ENCODE measurements at places on chromosomes 12 and 14.

DNA sequence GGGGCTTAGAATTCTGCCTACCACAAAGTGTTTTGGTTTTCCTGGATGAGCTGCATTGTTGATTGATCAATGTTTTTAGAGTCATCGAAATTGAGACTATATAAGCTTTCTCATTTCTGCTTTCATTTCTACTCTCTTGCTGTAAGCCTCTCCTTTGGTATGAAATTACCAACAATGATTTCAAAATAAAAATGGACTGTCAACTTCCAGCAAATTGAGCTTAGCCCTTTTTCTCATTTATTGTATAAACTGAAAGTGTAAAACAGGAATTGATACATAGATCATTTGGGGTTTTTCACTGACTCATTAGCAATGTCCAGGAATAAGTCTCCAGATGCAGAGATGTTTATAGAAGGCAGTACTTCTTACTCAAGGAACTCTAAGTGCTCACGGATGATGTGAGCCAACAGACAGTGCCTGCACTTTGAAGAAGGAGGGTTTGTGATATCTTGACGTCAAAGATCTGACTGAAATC is 20.0 kb upstream of the PCNX1 start:
- DNase-seq, result no peak

GRCh38 chr12:7190268-7191055 is 976 bp downstream of the PEX5 start:
- DNase-seq, result no peak

GRCh38 chr14:101791919-101792572 is 30.5 kb downstream of the PPP2R5C start:
- DNase-seq, result no peak

DNA sequence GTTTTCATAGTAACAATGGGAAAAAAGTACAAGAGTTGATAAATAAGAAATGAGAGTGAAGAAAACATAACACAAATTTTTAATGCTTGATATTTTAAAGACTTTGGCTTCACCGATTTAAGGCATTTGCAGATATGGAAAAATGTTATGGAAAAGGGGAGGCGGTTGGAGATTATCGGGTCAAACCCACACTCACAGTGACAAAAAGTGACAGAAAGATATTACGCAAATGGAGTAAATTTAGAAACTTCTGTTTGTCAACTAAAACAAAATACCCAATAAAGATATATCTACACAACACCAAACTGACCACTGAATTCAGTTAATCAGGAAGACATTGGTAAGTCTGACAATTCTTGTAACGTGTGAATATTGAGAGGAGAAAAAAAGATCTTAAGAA is 2.5 kb downstream of the PPP1R12A start:
- DNase-seq, result no peak

DNA sequence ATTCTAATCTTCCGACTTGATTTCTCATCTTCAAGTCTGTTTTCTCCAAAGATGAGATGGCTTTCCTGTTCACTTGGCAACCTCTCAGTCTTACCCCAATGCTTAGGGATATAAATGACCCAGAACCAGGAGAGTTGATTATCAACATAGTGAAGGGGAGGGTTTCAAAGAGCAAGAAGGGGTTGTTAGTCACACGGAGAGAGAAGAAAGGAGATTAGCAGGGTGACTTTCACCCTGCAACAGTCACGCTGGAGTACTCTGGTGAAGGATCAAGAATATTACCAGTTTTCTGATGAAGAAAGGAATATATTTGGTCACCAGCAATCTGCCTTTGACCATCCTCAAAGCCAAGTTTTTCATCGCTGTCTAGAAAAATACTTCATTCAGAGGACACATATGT is at the start of gene TMEM52B:
TSS of gene TMEM52B (plus strand) at position 212 of the 400 bp plus-strand sequence. CDS start 543 bp downstream, outside the sequence.
- no peak for DNase-seq

GRCh38 chr12:104050436-104050835 is 449 bp upstream of the GLT8D2 start:
- DNase-seq, result no peak

GRCh38 chr14:79281244-79282152 is 929.8 kb downstream of the DIO2 start:
- no peak for DNase-seq

- no peak for DNase-seq
Observed at GRCh38 chr12:73599268-73599667, 938.4 kb upstream of the ATXN7L3B start.

GRCh38 chr12:25718081-25718731 is 165.1 kb upstream of the LMNTD1 start:
- no peak for DNase-seq

DNA sequence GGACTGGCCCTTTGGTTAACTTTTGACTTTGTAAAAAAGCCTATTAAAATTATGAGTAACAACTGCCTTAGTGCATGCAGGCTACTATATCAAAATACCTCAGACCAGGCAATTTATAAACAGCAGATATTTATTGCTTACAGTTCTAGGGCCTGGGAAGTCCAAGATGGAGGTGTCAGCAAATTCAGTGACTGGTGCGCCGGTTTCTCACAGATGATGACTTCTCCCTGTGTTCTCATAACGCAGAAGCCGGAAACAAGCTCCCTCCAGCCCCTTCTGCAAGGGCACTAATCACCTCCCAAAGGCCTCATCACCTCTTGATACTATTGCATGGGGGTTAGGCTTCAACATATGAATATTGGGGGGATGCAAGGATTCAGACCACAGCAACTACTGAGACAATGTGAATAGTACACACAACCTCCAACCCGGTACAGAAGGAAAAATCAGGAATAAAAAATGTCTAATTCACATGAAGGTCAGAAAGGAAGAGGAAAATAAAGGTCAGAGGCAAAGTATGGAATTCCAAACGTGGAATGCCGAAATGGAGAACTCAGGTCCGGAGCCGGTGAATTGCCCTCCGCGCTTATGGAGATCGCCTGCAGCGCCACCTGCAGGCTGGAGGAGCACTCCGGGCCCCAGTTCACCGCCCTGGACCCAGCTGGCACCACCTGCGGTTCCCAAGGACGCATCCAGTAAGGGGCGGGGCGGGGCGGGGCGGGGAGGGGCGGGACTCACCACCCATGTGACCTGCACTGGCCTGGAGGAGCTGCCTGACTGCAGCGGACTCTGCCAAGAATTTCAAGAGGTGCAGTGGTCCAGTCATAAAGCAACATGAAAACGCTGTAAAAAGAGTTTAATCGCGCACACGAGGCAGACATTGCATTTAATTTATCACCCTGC is 203.4 kb downstream of the KIF26A start:
- DNase-seq, result no peak

DNA sequence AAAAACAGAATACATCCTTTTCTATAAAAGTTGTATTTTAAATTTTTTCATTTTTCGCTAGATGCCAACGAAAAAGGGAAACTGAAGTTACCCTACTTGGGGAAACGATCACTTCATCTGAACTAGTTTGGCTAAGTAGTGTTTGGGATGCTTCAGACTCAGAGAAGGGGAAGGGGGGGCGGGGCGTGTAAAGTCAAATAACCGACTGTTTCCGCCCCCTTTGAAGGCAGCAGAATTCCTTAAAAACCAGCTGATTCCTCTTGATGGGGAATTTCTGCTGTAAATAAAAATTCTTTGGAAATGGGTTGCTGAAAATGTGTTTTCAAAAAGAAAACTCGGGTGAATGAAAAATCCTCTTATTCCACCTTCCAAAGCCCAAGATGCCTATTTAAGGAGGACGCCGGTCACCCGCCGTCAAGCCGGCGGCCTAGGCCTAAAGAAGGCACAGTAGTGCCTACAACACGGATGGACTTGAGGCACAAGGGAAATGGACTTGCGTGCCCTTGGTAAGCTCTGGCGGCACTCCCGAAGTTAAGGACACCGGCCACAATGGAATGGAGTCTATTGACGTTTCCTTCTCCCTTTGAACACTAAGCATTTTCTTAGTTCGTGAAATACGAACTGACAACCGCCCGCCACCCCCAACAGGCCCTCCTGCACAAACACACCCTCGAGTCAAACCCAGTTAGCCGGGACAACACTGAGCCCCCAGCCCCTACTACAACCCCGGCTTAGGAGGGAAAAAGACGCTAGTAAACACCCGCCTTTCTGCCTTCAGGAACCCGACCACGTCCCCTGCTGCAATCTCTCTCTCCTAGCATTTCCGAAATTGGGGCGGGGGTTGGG is 1.9 kb downstream of the ATXN2 start:
- DNase-seq, result no peak

DNA sequence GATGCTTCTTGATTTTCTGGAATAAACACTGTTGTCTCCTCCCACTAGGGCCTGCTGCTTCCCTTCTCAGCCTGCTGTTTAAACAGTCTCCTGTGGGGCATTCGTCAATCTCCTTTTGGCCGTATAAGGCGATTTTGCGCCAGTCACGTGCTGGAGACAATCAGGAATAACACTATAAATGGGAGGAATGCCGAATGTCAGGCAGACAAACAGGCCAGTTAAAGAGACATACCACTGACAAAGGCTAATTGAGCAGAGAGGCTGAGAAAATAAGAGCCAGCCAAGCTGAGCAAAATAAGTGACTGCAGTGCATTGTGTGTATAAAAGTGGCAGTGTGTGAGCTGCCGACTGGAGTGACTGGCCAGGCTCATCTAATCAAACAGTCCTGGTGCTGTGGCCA is 23.3 kb downstream of the DMAC2L start:
- no peak for DNase-seq

- no peak for DNase-seq
Observed at GRCh38 chr12:5587711-5588121, 155.8 kb downstream of the NTF3 start.

GRCh38 chr12:52082026-52082668 is 2.6 kb downstream of the SMIM41 start:
- DNase-seq, result no peak

DNA sequence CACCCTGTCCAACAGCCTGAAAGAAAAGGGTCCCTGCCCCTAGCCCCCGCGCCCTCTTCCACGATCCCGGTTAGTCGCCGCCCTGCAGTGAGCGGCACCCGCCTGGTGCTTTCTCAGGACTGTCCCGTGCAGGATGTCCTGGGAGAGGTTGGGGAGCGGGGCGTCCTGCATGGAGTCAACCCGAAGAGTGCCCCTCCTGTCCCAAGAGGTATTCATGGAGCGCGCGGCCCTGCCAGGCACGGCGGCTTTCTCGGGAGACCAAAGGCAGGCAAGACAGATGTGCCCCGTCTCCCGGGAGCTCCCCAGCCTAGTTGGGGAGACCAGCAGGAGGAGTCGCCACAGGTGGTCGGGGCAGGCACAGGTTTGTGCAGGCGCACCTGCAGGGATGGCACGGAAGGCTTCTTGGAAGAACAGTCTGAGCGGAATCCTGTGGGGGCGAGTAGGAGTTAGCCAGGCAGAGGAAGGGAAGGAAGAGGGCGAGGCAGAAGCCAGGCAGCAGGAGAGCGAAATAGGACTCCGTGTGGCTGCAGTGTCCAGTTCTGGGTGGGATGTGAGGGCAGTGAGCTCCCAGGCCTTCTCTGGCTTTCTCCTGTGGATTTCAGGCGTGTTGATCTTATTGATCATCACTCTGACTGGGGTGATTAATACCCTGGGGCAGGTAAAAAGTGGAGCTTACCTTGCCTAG is 723 bp downstream of the SIVA1 start:
- no peak for DNase-seq

DNA sequence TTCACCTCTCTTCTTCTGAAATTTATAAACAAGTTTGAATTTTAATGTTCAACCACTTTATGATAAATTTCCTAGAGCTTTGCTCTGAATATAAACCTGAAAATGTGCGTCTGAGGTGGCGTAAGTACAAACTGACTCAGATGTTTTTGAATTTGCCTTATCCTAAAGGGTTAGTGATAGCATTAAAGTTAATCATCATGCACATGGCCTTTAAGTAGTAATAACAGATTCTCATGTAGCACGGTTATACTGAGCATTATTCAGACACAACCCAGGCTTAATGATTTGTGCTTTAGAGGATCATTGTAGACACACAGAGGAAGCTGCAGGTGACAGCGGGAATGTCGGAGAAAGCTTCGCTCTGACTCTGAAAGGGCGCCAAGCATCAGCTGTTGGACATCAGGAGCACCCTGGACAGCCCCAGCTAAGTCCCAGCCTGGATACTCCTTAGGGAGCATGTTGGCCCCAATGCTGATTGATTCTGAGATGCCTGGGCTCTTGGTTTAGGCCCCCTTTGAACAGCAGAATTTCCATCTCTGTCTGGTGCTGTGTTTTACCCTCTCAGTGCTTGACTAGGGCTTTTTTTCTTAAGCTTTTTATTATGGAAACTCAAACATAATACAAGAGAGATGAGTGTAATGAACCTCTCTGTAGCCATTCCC is 91.1 kb downstream of the PLXNC1 start:
- DNase-seq, result no peak

DNA sequence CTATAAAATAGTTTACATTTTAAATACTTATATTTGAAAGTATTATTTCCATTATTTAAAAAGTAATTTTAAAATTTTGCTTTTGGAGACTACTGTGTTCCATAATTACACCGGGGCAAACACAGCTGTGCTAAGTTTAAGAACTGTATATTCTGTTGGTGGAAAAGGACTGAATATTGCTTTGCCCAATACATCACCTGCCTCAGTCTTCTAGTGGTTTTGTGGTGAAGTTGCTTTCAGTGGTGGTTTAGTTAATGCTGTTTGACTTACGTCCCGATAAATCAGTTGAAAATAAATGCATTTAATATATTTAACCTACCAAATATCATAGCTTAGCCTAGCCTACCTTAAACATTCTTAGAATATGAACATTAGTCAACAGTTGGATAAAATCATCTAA is 23.4 kb downstream of the FBXO34 start:
- DNase-seq, result no peak

- DNase-seq, result no peak
Observed at GRCh38 chr12:5023842-5024241, 19.8 kb upstream of the KCNA5 start.

- no peak for DNase-seq
Observed at GRCh38 chr12:85036234-85036707, at the start of the genes LRRIQ1 and TSPAN19. LRRIQ1 (plus strand) TSS chr12:85036351; CDS start chr12:85038177, 1,826 bp downstream. TSPAN19 (minus strand) TSS chr12:85036277; CDS start chr12:85029946, 6,331 bp downstream.

- DNase-seq, result no peak
Observed at GRCh38 chr14:85248881-85249635, 280.9 kb upstream of the FLRT2 start.

GRCh38 chr12:119686776-119687175 is 18.8 kb downstream of the PRKAB1 start:
- DNase-seq, result no peak

- no peak for DNase-seq
Observed at GRCh38 chr12:15020156-15020555, 47.3 kb downstream of the PDE6H start.

DNA sequence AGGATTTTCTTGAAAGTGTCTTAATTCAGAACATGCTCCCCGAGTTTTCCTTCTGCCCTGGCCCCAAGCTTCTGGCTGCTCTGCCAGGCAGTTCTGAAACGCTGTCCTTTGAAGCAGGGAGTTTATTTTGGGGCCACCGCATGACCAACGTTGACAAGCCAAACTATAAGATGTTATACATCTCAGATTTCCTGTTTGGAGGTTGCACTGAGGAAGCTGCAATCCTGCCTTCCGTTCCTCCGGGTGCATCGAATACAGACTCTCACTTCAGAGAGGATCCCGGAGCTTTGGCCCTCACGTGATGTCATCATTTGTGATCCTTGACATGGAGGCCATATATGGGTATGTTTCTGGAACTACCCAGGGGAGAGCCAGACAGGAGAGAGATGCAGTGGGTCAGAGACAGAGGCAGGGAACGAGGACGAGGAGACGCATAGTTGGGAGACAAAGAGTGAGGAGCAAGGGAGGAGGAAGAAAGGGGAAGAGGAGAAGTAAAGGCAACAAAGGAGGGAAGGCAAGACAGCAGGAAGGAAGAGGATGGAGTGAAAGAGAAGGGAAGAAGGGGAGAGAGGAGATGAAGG is at the start of gene ASB2:
TSS of gene ASB2 (minus strand) at position 94 of the 581 bp plus-strand sequence. CDS start 12,031 bp downstream, outside the sequence.
- no peak for DNase-seq

GRCh38 chr12:563250-563781 is 99.9 kb downstream of the NINJ2 start:
- DNase-seq, result peak; percentile 35

All from stimulated activated CD8-positive, alpha-beta memory T cell treated with anti-CD3 and anti-CD28 coated beads, Interleukin-15, amount 100 ng/mL, for 4 hours (primary cell).